ENCODE measurements at places on chromosomes 5 and 9.

DNA sequence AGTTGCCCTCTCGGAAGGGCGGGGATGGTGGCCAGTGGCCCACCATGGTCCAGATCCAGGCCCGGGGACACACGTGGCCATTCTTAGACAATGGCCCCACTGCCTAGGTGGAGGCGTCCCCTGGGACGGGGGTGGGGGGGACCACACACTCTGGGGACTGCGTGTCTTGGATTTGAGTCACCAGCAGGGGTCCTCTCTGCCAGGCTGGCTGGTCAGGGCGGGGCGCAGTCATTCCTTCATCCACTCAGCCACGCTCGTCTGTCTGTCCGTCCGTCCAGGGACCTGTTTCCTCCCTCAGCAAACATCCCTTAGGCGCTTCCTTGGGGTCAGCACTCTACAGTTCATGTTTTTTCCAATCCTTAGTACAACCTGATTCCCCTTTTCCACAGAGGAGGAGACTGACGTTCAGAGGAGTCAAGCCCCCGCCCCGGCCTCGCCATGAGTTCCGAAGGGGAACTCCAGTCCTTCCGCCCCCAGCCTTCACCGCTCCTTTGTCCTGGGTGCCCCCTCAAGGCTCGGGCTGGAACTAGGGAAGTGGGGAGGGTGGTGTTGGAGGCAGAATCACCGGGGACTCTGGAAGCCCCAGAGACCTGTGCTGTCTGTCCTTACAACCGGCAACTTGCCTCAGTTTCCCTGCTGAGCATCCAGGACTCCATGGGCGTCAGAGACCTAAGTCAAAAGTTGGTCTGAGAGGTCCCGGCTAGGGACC lies 276.6 kb upstream of the MVB12B start:
- DNase-seq = no peak

DNA sequence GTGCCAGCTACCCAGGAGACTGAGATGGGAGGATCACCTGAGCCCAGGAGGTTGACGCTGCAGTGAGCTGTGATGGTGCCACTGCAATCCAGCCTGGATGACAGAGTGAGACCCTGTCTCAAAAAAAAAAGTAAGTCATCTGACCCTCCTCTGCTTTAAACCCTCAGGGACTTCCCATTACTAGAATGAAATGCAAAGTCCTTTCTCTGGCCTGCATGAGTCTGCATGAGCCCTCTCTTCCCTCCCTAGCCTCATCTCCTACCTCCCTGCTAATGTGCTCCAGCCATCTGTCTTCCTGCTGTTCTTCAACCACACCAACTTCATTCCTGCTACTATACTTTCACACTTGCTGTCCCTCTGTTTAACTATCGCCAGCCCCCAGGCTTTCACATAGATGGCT lies 15.3 kb downstream of the IL5 start:
- no peak for DNase-seq

- DNase-seq = no peak
Measured at GRCh38 chr9:12230708-12231107, 462.5 kb upstream of the TYRP1 start.

DNA sequence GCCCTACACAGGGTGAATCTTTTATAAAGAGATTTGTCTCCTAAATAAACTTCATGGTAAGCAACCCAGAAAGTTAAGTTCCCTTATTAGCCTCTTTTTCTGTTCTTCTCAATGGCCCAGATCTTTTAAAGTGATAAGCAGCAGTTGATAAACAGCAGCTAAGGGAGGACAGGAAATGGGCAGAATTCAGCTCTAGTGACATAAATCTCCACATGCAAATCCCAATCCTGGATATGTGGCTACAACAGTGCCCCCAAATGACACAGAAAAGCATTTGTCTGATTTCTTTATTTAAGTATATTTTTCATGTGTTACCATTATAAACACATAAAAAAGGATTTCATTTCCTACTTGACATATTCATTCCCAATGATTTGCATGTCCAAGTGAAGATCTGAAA lies 199.0 kb downstream of the DTWD2 start:
- no peak for DNase-seq

GRCh38 chr5:140253985-140254384 lies 48.9 kb downstream of the PFDN1 start:
- no peak for DNase-seq

DNA sequence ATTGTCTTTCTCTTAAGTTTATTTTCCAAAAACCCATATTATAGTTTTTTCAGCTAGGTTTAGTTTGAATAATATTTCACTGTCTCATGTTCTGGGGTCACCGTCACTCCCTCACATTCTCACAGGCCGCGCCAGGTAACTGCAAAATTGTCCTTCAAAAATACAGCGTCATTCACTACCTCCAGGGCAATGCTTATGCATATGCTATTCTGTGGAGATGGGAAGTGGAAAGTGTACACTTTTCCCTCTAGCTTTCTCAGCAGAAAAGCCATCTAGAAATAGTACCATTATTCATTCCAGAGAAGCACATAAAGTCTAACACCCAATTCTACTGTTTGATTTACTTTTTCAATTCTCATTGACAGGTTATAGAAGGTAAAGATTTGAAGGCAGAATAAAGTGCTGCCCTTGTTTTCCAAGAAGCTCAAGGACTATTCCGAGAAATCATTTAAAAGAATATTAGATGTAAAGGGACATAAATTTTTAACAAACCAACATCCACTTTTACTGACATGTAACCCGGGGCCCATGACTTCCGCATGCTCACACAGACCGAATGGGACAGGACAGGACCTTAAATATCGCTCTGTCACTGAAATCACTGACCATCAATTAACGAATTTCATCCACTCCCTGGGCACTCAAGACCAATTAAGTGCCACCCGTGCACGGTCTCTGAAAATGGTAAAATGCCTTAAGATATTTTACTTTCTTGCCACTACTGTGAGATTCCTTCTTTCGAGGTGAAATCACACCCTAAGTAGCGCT lies 720 bp downstream of the NUDT12 start:
- DNase-seq = no peak

DNA sequence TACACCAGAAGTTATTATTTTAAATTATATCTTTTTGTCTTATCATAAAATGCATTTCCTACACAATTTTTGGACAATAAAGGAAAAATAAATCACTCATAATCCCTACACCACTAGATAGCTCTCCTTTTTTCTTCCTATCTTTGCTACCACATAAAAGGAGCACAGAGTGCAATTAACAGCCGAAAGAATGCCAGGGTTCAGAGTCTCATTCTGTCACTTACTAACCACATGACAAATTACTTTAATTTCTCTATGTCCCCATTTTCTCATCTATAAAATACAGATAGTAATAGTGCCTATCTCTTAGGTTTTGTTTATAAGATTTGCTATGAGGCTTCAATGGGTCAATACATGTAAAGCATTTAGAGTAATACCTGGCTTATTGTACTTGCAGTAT lies 158.7 kb upstream of the GRIN3A start:
- no peak for DNase-seq

GRCh38 chr9:88215196-88216125 lies 77.2 kb upstream of the SPATA31C2 start:
- no peak for DNase-seq

DNA sequence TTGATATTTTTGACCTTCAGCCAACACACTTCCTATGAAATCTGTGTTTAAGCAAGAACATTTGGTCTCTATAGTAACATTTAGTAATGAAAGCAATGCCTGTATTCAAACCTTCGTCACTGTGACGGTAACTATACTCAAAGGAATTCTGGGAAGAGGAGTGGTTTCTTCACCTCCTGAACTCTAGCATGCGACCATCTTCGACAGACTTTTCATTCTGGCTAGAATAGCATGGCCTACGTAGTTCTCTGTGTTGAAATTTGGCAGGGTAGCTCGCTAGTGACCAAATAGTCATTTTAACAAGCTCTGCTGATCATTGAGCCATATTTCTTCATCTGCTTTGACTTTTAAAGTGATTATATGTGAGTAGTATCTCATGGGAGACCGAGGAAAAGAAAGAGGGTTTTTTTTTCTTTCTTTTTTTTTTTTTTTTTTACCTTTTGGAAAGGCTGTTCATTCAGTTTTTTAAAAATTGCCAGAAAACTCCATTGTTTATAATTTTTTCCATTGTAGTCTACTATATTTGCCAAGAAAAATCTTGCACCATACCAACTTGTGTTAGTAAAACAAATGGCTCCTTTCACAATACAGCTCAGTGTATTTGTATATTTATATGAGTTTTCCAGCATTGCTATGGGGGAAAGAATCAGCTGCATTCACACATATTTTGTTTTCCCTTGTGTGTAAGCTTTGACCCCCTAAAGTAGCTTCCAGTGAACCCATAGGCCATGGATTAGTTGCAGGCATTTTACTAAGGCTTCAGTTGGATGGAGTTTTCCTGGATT lies 166.8 kb downstream of the NNT start:
- no peak for DNase-seq

DNA sequence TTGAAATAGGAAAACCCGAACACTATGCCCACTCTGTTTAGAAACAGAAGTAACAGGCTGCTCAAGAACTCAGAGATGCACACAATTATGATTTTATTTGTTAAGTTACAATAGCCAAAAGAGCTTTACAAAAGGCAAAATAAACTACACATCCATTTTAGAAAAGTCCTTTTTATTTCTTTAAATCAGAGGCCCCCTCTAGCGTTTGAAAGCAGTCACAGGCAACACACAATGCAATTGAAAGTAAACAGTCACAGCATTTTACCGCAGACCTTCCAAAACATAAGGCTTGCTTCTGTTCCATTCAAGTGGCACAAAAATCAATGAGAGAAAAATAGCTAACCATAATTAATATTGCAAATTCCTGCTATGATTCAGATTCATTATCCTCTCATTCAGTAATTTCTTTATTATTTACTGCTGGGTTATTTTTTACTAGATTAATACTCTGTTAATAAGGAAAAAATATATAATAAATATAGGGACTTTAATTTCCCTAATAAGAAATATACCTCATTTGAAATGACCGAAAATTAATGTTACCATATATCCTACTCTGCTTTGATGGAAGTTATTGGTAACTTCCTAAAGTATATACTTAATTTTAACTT lies 78.3 kb downstream of the CEP120 start:
- DNase-seq = no peak

- DNase-seq = no peak
Measured at GRCh38 chr5:8870959-8871355, 674.9 kb downstream of the SEMA5A start.

GRCh38 chr5:158841481-158842276 lies 258.0 kb downstream of the EBF1 start:
- DNase-seq = no peak

- DNase-seq = no peak
Measured at GRCh38 chr9:107637421-107638420, 148.2 kb upstream of the KLF4 start.

- no peak for DNase-seq
Measured at GRCh38 chr5:126920291-126920690, 110.1 kb downstream of the MARCHF3 start.

DNA sequence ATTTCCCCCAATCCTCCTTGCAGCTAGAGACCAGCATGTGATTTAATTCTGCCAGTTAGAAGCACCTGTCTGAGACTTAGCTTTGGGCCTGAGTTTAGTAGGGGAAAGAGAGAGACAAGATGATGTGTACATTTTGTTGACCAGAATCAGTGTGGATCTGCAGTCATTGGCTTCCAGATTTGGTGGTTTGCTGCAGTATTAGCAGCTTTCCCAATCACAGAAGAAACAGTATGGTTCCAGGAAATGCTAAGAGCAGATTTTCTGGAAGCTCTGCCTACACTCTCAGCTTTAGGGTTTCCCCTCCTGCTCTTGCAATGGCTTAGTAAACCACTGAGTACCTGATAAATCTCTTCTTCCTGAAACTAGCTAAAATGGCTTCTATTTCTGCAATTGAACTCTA lies 48.8 kb upstream of the FREM1 start:
- DNase-seq = no peak

DNA sequence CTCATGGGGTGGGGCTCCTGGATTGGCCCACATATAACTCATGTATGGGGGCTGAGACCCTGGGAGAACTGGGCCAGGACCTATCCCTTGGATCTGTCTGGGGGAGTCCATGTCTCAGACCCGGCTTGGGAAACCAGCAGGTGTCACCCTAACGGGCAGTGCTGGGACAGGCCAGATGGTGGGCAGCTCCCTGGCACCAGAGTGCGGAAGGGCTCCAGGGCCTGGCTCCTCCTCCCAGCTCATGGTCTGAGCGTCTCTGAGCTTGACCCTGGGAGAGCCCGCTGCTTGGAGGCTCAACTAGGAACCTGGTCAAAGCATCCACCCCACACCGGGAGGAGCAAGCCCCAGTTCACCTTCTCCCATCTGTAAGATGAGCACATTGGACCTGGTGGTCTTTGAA lies 15.5 kb upstream of the NCS1 start:
- no peak for DNase-seq

DNA sequence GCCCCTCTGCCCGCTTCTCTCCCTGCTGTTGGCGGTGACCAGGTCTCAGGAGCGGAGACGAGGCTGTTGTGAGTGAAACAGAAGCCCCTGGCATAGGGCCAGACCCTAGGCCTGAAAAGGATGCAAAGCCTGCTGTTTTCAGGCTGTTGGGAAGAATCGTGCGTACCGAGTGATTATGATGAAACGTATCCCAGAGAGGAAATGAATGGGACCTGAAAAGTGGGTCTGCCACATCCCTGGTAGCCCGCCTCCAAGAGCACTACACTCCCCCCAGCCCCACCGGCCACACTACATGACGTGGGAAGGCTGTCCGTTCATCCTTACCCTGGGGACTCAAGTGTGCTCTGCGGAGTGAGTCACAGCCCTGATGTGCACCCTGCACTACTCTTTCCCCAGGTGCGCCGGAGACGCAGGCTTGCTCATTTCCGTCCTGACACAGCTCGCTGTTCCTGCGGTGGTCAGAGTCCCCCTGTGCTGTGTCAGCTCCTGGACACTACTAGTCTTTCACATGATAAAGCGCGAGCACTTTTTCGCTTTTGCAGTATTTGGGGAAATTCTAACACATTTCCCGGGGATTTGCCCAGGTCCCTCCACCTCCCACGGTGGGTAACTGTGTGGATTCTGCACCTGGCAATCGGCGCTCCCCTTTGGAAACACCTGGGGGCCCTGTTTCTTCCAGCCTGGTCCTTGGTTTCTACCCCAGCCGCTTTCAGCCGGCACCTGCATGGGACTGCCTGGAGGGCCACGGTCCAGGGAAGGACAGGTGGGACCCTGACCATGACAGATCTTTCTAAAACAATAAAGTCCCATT lies 91.5 kb downstream of the ANKRD33B start:
- DNase-seq = no peak

- DNase-seq = no peak
Measured at GRCh38 chr5:172150514-172151425, 37.3 kb downstream of the STK10 start.

- no peak for DNase-seq
Measured at GRCh38 chr5:141850786-141851185, 27.4 kb downstream of the PCDH1 start.

Data from stimulated activated CD4-positive, alpha-beta T cell treated with anti-CD3 and anti-CD28 coated beads, Interleukin-15, amount 100 ng/mL, for 1 hour (primary cell).